CD4-positive, alpha-beta T cell treated with Interleukin-15 for 4 hours (primary cell): ENCODE measurements at places on chromosomes 6 and 20.

DNA sequence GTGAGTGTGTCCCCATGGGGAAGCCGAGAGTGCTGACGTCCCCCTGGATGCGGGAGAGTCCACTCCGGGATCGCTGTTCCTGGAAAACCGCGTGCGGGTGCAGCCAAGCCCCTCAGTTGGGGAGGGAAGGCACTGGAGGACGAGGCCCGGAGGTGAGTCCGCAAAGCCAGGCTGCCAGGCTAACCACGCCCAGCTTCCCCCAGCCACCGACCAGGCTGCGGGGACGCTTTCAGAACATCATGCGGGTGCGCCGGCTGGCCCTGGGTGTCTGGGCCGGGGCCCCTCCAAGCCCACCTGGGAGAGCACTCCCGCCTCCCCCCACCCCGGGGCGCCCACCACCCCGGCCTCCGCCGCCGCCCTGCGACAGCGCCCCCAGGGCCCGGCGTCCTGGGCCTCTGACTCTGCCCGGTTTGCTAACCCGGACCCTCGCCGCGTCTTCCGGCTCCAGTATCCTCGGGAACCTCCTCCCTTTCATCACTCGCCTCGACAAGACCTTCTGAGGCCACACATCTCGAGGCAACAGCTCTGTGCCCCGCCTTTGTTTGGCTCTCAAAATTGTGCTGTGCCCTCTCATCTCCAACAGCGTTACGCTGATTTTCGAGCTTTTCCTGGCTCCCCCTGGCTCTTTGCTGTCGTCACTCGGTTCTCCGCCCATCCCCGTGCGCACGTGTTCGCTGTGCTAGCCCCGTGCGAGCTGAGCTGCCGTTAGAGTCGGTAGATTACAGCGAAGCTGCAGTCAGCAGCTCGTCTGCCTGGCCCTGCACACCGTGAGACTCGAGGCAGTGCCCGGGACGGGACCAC lies 47.1 kb upstream of the ENTPD6 start:
- peak; percentile 39 for DNase-seq

DNA sequence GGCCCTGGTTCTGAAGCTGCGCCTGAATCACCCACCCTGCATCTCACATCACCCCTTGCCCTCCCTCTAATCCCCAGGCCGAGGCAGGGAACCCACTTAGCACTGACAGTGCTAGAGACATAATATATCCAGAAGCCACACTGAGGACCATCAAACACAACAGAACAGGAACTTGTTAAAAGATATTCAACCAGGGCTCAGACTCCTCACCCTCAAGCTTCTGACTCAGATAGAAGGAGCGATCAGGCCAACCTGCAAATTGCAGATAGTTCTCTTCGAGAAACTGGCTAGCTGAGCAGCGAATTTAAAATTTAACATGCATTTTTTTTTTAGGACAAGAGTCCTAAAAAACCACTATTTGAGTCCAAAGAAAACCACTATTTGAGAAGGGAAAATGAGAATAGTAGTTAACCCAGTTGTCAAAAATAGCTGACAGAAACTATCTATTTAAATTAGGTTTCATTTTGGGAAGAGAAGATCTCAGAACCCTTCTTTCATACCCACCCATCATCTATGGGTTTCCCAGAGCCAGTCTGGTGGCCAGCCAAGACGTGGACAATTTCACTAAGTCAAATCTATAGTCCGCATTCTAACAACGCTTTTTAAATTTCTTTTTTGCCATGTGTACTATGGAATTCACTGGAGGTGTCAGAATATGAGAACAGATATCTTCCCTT lies 95.6 kb downstream of the OPRM1 start:
- no peak for DNase-seq

DNA sequence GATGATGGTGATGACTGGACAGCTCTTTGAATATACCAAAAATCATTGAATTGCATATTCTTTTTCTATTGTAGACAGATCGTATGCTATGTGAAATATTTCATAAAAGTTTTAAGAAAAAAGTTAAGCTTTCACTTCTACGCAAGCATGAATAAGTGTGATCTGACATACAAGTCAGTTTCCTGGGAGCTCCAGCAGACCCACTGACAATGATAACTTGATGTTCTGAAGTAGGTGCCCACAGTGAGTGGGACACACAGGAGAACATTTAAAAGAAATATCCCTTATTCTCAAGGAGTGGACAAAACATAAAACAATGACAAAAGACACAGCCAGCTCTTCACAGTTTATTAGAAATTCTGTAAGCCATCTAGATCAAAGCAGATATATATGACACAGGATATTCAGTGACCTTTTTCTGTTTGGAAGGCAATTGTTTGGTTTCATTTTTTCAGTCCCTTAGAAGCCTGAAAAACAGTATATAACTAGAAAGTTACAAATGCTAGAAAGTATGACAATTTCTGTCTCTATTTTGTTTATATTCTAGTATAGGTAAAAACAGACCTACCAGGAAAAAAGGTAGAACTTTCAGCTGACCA lies 101.4 kb downstream of the IRF4 start:
- DNase-seq: no peak

- no peak for DNase-seq
These were observed 42.6 kb upstream of the SLA2 start for GRCh38 chr20:36688630-36689029.

DNA sequence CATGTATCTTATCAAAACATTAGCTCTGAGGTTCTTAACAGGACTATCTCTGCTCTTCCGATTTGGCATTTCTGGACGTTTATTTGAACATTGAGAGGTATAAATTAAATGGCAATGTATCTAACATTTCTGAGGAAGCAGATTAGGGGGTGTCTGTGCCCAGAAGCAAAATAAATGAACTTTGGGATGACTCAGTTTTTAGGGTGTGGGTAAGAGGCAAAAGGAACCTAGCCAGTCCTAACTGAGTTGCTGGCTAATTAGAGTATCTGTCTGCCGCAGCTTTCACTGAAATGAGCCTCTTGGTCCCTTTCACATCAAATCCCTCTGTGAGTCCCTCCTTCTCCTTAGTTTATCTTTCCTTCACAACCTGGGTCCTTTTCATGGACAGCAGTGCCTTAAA lies 1.1 kb downstream of the RNF144B start:
- no peak for DNase-seq

DNA sequence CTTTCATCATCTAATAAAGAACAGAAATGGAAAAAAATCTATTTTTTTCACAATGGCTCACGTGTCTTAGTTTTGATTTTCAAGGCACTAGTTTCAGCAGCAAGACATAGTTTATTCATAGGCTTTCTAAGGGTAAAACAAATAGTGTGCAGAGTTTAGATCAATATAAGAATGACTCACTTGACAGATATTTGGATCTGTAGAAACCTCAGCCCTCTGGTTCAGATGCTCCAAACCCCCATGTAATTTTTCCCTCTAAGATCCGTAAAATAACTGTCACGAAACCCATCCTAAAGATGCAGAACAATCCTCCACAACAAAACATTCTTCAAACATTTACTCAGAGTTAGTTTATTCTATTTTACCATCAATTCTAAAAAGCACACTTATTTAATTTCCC lies 43.4 kb downstream of the IYD start:
- no peak for DNase-seq

DNA sequence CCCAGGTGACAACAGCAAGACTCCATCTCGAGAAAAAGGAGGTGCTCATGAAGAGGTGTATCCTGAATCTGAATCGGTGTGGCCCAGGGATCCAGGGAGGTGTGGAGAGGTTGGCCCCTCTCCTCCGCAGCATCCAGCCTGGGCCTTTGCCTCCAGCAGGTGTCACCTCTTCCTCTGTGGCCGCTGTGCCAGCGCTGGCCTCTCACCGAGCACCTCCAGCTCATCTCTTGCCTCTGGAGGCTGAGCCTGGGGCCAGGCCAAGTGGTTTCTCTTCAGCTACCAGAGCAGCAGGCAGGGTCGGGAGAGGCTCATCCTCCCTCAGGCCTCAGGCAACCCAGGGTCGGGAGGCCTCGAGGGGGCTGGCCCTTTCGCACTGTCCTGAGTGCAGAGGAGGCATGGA lies 1.2 kb upstream of the COL20A1 start:
- no peak for DNase-seq

GRCh38 chr6:119077643-119078375 lies 655 bp downstream of the FAM184A start:
- DNase-seq: peak; percentile 47

DNA sequence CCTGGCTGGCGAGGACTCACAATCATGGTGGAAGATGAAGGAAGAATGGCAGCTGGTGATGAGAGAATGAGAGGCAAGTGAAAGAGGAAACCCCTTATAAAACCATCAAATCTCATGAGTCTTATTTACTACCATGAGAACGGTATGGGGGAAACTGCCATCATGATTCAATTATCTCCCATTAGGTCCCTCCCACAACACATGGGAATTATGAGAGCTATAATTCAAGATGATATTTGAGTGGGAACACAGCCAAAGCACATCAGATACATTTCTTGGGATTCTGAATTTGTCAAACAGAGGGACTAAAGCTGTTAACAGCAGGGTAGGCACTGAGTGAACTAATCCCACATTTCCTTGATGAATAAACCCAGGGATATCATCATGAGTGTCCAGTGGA lies 116.2 kb upstream of the PLCB4 start:
- no peak for DNase-seq

GRCh38 chr6:170067923-170068360 lies 222.9 kb downstream of the DLL1 start:
- DNase-seq: no peak

- DNase-seq: no peak
These were observed 362.0 kb upstream of the CITED2 start for GRCh38 chr6:139736325-139736906.

- DNase-seq: no peak
These were observed 9.2 kb upstream of the LY86 start for GRCh38 chr6:6579281-6579680.

- DNase-seq: no peak
These were observed 10.8 kb upstream of the ECT2L start for GRCh38 chr6:138785079-138785478.

DNA sequence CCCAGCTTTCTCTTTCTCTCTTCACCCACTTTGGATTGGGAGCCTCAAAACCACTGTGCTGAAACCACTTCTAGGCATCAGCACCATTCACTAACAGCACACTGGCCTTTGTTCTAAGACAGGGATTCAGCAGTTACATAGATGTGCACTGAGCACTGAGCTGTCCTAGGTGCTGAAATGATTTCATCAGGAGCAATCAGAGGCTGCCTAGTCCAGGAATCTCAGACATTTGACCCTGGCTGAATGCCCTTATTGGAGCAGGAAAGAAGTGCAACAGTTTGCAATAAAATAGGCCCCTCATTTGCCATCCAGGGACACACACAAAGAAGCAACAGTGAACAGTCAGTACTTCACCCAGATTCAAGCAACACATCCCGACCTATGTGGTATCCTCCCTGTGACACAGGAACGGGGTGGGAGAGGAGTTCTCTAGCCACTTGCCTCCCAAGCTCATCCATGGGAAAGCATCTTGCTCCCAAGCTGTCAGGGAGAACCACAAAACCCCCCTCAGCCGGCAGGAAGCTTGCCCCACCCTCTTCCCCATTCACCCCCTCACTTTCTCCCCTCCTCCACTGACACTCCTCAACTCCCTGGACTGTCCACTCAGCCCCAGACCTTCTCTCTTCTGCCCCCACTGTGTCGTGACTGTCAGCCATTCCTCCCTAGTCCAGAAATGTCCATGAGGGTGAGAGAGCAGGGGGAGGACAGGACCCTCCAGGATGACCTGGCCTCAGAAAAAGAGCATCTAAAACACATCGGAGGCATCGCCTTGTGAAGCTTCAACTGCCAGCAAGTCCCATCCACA lies 304.4 kb downstream of the PREX1 start:
- no peak for DNase-seq

GRCh38 chr6:30744054-30744805 lies at the start of gene IER3:
Gene IER3 (minus strand): TSS chr6:30744547. CDS start chr6:30744518, 29 bp downstream.
- peak; percentile 81 for DNase-seq

DNA sequence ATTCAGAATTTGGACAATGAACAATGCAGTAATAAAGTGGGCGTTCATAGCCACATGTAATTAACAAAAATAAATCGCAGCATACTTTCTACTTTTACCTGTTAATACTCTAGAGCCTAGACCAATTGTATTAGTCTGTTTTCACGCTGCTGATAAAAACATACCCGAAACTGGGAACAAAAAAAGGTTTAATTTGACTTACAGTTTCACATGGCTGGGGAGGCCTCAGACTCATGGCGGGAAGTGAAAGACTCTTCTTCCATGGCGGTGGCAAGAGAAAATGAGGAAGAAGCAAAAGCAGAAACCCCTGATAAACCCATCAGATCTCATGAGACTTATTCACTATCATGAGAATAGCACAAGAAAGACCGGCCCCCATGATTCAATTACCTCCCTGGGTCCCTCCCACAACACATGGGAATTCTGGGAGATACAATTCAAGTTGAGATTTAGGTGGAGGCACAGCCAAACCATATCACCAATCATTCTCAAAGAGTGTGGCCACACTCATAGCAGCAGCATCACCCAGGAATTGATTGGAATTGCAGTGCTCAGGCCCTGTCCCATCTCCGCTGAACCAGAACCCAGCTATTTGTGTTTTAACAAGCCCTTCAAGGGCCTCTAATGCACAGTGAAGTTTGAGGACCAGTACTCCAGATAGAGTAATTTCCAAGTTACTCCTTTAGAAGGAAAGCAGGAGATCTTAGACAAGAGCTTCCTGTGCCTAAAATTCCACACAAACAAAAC lies 650.0 kb downstream of the KIF16B start:
- DNase-seq: no peak

DNA sequence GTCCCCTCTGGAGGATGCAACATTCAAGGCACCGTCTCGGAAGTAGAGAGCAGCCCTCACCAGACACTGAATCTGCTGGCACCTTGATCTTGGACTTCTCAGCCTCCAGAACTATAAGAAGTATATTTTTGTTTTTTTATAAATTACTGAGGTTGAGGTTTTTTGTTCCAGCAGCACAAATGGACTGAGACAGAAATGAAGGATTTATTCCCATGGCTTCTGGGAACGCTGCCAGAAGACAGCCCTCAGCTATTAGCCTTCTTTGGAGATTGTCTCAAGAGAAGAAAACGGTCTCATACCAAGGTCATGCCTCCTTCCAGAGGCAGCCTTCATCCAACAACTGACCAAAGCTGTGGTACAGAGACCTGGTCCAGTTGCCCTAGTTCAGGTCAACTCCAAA lies 85.4 kb downstream of the CHMP4B start:
- no peak for DNase-seq

- no peak for DNase-seq
These were observed 4.1 kb upstream of the SFT2D1 start for GRCh38 chr6:166346449-166346848.

DNA sequence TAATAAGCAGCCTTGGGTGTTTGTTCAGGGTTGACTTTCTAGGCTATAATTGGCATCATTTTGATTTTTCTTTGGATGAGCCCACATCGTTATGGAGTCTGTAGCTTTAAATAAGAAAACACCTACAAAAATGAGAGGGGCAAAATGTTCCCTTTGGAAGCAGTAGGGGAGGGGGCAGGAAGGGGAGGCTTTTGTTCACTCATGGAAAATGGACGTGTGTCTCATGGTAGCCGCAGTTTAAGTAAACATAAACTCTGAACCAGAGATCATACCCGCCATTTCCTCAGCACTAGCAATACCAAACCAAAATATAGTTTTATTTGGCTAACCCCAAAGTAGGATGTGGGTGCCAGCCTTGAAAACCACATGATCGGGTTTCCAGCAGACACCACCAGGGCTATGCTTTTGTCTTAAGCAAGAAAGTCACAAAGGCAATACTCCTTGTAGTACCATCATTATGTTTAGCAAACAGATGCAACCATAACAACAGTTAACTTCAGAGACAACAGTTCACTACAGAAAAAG lies 572.5 kb upstream of the JAG1 start:
- DNase-seq: no peak

- DNase-seq: no peak
These were observed 43.0 kb downstream of the EDN1 start for GRCh38 chr6:12333128-12333527.

GRCh38 chr6:119240257-119241110 lies 109.1 kb downstream of the MAN1A1 start:
- DNase-seq: no peak

GRCh38 chr6:77366798-77367197 lies 96.5 kb downstream of the HTR1B start:
- DNase-seq: no peak
